ENCODE measurements at places on chromosomes 13 and 19.

DNA sequence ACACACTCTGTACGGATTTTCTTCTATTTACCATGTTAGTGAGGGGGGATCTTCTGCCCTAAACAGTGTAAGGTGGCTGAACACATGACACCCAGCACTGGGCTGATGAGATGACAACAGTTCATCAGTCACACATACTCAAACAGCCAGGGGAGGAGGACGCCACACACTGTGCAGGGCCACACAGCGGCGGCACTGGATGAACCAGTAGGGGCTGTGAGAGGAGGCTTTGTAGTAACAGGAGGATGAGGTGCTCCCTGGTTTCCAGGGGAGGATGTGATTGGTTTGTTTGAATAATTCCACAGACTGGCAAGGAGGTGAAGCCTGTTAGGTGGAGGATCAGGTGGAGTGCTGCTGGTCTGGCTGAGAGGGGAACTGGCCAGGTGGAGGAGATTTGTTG, 16.3 kb upstream of the GTF3A start:
- no peak for DNase-seq

- DNase-seq = no peak
These were observed 29.1 kb upstream of the ZNF714 start for GRCh38 chr19:21052902-21053301.

DNA sequence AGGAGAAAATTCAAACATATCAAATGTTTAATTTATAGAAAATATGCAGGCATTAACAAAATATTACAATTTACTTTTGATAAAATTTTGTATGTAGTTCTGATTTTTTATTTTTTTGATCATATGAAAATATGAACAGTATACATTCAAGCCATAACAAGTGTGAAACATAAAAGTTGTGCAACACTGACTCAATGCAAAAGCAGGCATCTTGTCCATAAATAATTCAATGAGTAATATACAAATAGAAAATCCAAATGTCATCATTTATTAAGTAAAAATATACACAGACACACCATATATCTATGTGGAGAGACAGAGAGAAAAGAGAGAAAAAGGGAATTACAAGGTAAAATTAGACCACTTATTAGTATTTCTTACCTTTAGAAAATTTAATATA, 1183.9 kb downstream of the SLITRK1 start:
- no peak for DNase-seq

- no peak for DNase-seq
These were observed 688 bp downstream of the ZNF606 start for GRCh38 chr19:58001895-58002369.

DNA sequence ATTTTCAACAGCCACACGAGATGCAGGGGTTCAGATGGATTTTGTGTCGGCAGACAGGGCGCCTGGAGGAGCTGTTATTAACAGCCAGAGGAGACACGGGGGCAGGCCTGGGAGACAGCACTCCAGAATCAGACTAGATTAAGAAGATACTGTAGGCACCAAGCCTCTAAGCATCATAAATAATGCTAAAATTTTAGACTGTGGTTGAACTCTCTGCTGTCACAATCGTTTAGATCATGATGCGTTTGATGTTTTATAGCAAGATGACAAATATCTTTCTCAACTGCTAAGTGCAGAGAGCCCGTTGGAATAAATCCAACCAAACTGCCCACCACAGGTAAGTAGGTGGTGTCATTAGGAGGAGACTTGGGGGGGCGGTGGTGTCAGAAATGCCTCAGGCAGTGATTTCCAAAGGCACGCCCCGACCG, 63.9 kb downstream of the CEBPG start:
- no peak for DNase-seq

DNA sequence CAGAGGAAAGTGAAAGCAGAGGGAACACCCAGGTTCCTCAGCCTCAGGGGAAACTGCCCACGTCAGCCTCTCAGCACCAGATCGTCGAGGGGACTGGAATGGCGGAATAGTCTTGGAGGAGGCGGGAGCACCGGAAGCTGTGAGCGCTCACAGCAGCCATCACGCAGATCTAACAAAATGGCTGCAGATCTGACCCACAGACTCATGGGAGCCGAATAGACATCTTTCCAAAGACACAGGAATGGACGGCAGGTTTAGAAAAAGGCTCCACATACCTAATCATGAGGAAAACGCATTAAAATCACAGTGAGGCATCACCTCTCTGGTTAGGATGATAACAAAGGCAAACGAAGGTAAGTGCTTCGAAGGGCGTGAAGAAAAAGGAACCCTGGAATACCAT, 11.8 kb upstream of the LILRA2 start:
- DNase-seq = no peak

GRCh38 chr19:2848616-2849015, 7.3 kb downstream of the ZNF555 start:
- no peak for DNase-seq

GRCh38 chr19:29685326-29685725, 20.1 kb downstream of the PLEKHF1 start:
- no peak for DNase-seq

DNA sequence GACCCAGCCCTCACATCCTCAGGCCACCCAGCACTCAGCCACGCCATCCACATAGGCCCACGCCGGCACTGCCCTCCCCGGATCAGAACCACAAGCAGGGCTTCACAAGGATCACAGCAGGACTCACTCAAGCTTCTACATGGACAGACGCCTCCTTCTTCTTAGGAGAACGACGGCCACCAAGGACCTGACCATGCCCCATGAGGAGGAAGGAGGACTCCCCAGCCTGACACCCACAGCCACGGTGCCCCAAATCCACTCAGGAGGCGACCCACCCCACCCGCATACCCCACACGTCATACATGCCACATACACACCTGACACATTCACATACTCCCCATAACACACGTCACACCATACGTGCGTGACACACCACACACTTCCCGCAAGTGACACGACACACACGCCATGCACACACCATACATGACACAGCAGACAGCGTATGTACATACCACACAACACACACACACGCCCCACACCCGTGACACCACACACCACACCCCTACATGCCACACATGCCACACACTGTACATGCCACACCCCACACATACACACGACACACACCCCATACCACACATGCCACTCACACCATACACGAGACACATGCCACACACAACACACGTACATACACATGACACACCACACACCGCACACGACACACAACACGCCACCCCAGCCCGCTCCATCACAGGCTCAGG, 50.4 kb downstream of the MLLT1 start:
- no peak for DNase-seq

- DNase-seq = no peak
These were observed 7.1 kb downstream of the GPR108 start for GRCh38 chr19:6730153-6730804.

- no peak for DNase-seq
These were observed 59.8 kb downstream of the SLC7A9 start for GRCh38 chr19:32809754-32810153.

DNA sequence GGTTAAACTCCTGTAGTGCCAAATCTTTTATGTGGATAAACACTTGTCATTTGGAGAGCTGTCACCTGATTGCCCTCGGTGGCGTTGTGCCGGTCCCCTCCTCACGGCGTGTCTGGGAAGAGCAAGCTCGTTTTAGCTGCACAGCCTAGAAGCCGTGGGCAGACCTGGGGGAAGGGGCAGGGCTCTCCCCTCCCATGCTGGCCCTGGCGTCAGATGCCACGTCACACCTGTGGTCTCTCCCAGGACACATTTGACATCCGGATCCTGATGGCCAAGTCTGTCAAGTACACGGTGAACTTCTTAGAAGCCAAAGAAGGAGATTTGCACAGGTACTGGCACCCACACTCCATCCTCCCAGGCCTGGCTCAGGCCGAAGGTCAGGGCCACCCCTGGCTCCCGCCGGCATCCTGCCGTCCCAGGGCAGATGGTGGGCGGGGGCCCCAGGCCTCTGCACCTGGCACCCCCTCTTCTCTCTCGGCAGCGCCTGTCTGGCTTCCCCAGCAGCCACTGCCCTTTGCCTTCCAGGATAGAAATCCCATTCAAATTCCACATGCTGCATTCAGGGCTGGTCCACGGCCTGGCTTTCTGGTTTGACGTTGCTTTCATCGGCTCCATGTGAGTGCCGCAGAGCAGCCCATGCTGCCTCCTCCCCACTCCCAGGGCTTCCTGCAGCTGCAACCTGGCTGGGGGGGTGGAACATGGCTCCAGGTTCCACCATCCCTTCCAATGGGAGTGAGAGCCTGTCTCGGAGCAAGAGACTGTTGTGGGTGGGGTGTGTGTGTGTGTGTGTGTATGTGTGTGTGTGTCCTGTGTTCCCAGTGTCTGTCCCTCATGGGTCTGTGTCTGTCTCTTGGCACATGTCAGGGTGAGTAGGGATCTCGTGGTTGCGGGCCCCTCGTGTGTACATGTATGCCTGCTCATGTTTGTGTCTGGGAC, 8.8 kb downstream of the YIPF2 start:
- no peak for DNase-seq

- no peak for DNase-seq
These were observed 12.8 kb downstream of the MOB3A start for GRCh38 chr19:2083174-2083854.

DNA sequence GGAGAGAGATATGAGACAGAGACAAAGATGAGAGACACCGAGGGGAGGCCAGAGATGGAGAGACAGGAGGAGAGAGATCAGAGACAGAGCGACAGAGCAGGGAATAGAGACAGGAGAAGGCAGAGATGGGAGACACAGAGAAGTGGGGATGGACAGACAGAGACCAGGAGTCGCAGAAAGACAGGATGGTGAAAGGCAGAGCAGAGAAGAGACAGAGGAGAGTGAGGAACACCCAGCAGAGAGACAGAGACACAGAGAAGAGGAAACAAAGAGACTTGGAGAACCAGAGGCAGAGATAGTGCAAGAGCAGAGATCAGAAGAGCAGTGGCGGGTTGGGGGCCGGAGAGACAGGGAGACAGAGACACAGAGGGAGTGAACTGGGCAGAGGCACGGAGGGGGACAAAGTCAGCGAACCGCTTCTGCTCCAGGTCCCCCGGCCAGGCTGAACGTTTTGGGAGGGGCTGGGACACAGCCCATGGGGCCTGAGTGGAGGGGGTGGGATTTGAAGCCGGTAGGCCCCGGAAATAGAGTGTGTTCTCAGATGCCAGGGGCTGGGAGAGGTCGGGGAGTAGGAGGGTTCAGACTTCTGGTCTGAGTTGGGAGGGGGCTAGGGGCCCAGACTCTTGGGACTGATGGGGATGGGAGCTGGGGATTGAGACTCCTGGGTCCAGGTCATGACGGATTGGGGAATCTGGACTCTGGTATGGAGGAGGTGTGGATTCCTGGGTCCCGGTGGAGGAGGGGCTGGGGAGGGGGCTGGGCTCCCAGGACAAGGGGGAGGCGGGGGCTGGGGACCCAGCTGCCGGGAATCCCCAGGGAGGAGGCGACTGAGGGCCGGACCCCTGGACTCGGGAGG, 654 bp downstream of the ZNF579 start:
- DNase-seq = no peak

GRCh38 chr19:5035793-5036697, 67.1 kb downstream of the KDM4B start:
- DNase-seq = no peak

DNA sequence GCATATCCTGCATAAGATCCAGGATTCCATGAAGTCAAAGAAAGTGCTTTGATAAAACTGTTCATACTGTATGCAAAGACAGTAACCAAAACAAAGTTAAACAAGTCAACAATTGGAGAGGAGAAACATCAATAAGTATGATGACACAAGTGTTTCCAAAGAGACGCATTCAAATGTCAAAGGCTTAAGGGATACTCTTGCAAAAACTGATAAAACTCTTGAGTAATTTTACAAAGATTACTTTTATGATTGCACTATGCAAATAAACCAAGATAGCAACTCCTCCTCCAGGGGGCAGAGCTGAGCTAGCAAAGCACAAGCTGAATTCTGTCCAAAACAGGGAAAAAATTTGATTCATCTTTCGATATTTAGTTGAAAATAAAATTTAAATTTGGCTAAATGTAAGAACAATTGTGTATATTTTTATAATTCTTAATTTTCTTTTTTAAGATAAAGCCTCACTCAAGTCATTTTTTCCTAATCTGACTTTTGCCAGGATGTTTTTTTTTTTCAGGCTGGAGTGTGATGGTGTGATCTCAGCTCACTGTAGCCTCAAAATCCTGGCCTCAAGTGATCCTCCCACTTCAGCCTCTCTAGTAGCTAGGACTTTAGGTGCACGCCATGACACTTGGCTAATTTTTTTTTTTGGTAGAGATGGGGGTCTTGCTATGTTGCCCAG, 84.0 kb downstream of the MZT1 start:
- DNase-seq = no peak

DNA sequence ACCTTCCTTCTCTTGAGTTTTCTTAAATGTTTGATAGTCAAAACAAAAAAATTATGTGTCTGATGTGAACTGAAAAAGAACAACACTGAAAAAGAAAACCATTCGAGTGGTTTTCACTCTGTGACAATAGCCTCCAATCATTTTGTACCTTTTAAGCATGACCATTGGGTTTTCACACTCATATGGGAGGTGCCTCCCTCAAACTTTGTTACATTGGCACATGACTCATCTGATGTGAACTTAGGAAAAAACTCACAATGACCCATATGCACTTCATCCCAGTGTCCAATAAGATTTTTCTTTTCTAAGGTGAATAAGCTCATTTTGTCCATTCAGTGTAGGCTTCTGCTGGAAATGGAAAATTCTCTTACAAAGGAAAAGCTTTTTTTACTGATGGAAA, 66.6 kb upstream of the XPO4 start:
- no peak for DNase-seq

DNA sequence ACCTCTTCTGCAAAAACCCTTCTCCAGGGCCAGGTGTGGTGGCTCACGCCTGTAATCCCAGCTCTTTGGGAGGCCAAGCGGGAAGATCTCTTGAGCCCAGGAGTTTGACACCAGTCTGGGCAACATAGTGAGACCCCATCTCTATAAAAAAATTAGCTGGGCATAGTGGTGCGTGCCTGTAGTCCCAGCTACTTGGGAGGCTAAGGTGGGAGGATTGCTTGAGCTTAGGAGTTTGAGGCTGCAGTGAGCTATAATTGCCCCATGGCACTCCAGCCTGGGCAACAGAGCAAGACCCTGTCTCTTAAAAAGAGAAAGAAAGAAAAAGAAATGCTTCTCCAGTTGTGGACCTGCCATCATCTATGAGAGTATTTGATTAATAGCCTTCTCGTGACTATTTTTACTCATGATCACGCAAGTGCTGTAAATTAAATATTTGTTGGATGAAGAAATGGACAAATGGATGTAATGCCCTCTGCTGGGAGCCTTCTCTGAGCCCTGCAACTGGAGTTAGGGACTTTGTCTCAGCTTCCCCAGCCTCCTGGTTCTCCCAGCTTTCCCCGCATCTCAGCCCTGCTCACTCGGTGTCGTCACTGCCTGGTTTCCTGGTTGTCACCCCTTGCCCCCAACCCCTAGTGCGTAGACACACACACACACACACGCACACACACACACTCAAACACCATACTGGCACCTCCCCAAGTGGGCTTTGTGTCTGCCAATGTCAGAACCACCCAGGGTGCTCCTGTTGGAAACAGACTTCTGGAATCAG, 12.2 kb downstream of the WIZ start:
- no peak for DNase-seq

Measured in esophagus squamous epithelium (tissue), 5 donors.